ENCODE measurements at places on chromosomes 7 and 10.
A peak's percentile ranks its signal among the peaks of the same experiment; 100 is the strongest.

GRCh38 chr10:21570761-21571521 is 36.9 kb downstream of the MLLT10 start:
- DNase-seq: no peak

GRCh38 chr10:6072215-6072934 is 10.2 kb upstream of the IL2RA start:
- no peak for DNase-seq

DNA sequence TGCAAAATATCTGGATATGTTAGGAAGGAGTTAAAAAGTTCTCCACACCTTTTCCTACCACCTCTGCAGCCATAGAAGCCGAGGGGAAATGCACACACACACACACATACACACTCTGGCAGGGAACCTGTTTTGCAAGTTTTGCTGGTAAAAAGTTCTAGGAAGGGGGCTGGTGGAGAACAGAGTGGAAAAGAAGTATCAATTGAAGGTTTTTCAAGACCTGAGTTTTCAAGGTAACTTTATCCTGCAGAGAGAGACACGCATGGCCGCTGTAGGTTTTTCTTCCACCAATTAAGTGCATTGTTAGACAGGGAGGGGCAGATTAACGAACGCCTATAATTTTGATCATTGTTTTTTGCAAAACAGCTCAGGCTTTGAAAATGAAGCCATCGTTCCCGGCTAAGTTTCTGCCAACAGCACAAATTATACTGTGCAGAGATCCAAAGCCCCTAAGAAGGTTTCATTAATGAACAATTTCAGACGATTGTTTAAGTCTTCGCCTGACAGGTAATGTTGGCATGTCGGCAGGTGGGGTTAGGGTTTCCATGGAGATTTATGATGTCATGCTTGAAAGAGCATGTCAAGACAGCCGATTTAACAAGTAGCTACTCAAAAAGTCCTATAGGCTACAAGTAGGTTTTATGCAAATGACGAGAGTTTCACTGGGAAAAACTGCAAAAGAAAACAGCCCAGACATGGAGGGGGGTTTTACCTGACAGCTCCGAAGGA is 29.7 kb downstream of the KIAA1217 start:
- peak; percentile 74 for DNase-seq

- DNase-seq: no peak
Measured at GRCh38 chr7:19713676-19714075, 4.8 kb upstream of the POLR1F start.
